ENCODE measurements at places on chromosomes 1 and 21.

GRCh38 chr1:2159124-2159523 is 35.4 kb downstream of the FAAP20 start:
- DNase-seq = no peak

GRCh38 chr1:73903092-73903491 is 294.9 kb downstream of the LRRIQ3 start:
- DNase-seq = no peak

- no peak for DNase-seq
These were observed 21.2 kb downstream of the GBP2 start for GRCh38 chr1:89104687-89105086.

DNA sequence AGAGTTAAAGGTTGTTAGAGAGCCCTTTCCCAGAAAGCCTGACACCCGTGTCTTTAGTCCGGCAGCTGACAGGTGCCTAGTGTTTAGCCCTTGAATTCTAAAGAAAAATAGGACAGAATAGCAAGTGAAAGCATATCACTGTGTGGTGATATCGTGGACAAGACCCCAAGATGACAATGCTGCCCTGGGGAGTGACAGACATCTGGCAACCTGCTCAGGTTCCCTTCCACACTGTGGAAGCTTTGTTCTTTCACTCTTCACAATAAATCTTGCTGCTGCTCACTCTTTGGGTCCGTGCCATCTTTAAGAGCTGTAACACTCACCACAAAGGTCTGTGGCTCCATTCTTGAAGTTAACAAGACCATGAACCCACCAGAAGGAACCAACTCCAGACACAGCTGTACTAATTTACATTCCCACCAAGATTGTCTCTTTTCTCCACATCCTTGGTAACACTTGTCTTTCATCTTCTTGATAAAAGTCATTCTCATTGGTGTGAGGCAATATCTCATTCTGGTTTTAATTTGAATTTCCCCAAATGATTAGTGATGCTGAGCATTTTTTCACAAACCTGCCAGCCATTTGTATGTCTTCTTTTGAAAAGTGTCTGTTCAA is 107.6 kb upstream of the SGIP1 start:
- peak; percentile 15 for DNase-seq

DNA sequence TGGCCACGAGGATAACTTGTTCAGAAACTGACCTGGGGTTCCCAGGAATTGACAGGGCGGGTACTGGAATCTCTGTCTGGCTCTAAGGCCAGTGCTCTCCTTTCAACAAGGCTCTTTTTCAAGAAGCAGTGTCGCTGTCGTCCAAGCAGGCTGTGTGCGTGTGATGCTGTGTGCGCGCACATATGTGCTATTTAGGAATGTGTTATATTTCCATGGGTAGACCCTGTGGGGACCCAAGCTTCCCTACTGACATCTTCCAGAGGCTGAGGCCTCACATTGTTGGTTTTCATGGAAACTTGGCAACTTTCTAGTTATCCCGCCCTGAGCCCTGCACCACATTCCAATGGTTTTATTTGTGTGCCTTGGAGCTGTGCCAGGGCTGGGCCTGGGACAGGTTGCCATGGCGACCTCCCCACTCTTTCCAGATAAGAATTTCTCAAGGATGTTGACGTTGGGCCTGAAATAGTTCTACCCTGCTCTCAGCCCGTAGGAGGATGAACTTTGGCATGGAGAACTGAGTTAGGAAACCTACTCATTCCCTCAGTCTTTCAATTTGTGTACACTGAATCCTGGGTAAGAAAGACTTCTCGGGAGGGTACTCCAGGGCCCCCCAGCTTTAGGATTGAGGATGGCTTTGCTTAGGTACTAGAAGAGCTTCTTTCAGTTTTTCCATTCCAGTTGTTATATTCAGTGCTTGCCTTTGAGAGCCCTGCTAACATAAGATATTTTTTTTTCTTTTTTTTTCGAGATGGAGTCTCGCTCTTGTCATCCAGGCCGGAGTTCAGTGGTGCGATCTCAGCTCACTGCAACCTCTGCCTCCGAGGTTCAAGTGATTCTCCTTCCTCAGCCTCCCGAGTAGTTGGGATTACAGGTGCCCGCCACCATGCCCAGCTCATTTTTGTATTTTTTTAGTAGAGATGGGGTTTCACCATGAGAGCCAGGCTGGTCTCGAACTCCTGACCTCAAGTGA is 38.8 kb upstream of the SRSF10 start:
- DNase-seq = no peak

DNA sequence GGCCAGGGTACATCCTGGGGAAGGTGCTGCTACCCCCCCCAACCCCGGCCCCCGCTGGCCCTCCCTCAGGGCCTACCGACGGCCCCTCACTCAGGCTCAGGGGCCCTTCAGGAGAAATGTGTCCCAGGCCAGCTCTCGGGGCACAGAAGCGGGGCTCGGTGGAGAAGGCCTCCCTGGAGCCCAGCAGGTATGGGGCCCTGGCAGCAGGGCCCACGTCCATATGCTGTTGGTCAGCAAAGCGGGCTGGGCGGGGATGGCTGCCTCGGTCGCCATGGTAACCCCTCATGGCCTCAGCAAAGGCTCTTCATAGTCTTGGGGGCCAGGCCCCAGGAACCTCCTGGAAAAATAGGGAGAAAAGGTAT is 24.4 kb downstream of the DLGAP3 start:
- DNase-seq = no peak
